ENCODE measurements at places on chromosomes 5 and 9.
A peak's percentile ranks its signal among the peaks of the same experiment; 100 is the strongest.

DNA sequence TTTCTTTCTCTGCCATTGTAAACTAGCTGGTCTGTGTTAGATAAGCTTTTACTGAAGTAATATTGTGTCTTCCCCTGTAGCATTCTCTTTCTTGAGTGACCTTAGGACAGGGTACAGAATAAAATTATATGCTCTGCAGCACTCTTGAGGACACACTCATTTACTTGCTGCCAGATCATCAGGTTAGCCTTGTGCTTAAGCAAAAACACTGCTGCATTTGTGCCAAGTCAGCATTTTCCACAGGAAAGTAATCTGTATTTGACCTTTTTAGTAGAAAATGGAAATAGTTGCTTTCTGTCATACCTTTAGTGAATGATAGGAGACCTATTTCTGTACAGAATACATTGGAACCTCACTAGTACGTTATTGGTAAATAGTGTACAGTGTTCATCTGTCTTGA, 54.2 kb downstream of the LMNB1 start:
- no peak for DNase-seq

- DNase-seq, result no peak
These were observed 509.2 kb downstream of the CDH10 start for GRCh38 chr5:24135536-24135935.

GRCh38 chr9:136370687-136371532, 2.6 kb downstream of the CARD9 start:
- DNase-seq, result no peak

DNA sequence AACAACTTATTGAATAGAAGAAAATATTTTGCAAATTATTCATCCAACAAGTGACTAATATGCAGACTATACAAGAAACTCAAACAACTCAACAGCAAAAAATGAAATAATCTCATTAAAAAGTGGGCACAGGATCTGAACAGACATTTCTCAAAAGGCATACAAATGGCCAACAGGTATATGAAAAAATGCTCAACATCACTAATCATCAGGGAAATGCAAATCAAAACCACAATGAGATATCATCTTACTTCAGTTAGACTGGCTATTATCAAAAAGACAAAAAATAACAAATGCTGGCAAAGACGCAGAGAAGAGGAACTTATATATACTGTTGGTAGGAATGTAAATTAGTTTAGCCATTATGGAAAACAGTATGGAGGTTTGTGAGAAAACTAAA, 1.8 kb upstream of the AMACR start:
- no peak for DNase-seq

GRCh38 chr9:87710443-87710842, 15.5 kb upstream of the CTSL start:
- DNase-seq, result no peak

GRCh38 chr5:42992088-42992879, 47.8 kb downstream of the ANXA2R start:
- DNase-seq, result peak; percentile 66

GRCh38 chr9:27157736-27158135, 48.7 kb downstream of the TEK start:
- DNase-seq, result no peak

DNA sequence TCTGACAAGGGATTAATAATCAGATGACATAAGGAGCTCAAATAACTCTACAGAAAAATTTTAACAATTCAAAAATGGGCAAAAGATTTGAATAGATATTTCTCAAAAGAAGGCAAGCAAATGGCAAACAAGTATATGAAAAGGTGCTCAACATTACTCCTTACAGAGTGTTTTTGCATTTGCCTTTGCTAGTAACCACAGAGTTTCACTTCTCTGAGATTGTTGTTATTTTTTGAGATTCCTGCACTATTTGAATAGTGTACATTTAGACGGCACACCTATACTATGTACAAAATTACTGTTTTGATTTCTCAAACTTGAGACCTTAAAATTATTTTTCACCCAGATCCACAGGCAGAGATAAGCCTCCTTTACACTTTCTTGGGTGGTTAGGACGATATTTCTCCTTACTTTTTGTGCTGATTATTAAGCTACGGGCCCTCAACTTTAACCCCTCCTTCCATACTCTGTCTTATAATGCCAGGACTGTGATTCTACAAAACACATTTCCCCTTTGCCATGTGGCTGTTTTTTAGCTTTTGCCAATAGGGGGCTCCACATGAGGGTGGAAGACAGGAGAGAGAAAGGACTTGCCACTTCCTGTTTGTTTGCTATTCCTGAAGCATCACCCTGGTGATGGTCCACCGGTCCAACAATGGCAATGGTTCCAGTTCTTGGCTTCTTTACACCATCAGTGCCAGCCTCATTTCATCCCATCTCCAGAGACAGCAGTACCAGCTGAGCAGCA, 65.0 kb upstream of the DAP start:
- no peak for DNase-seq

DNA sequence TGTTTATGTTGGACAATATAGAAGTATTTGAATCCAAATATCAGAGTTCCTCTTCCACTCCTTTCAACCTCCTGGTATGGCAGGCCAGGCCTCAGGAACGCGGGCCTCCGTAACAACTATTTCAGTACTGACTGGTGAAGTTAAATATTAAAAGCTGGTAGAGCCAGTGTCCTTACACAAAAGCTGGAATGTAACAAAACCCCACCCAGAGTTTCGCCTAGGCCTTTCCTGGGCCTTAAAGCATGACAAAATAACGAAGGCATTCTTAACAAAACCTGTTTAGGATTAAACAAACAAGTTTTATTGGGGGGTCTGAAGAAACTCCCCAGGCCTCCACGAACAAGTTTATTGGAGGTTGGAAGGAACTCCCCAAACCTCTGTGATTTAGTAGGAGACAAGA, 61.6 kb upstream of the GNE start:
- no peak for DNase-seq

- no peak for DNase-seq
These were observed 37.4 kb downstream of the PHF2 start for GRCh38 chr9:93613791-93614190.

DNA sequence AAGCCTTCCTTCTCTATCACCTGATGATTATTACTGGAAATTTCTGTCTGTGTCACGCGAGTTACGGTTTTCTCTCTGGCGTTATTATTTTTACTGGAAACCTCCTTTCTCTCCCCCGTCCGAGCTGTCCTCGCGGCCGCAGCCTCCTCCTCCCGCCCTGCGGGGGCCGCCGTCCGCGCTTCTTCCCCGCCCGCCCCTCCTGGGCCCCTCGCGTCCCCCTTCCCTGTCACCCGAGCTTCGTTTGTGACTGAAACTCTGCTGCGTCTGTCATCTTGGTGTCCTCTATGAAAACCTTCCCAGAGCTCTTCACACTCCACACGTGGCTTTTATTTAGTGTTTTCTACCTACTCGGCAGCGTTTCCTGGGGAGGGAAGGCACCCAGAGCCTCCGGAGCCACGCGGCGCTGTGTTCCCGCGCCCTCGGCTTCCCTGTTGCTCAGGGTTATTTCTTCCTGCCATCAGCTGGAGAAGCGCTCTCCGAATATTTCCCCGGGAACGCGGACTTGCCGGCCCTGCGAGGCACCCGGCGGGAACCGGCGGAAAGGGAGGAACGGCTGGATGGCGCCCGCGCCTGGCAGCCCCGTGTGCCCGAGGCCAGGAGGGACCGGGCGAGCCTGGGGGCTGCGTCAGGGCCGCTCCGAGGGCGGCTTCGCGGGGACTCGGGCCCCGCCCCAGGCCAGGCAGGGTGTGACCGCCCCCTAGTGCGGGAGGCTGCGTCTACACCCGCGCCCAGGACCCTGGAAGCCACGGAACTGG, 33.9 kb downstream of the TRIP13 start:
- DNase-seq, result no peak

- no peak for DNase-seq
These were observed 91.3 kb downstream of the MAT2B start for GRCh38 chr5:163596608-163597315.

- DNase-seq, result no peak
These were observed 5.8 kb downstream of the ADAMTS16 start for GRCh38 chr5:5145651-5146529.

DNA sequence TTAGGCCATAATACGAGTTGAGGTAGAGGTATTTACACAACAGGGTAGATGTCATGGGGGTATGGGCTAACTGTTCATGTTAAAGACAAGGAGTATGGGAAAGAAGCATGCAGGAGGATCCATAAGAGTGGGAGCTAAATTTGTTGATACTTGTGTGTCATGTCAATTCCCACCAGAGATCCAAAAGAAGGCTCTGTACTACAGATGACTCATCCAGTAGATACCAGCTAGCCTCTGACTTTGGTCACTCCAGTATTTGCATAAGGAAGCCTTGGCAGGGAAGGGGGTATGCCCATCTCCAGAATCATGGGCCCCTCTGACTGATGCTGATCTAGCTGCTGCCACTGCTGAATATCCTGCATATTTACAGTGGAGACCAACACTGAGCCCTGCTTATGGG, 743.7 kb upstream of the GRAMD2B start:
- no peak for DNase-seq

DNA sequence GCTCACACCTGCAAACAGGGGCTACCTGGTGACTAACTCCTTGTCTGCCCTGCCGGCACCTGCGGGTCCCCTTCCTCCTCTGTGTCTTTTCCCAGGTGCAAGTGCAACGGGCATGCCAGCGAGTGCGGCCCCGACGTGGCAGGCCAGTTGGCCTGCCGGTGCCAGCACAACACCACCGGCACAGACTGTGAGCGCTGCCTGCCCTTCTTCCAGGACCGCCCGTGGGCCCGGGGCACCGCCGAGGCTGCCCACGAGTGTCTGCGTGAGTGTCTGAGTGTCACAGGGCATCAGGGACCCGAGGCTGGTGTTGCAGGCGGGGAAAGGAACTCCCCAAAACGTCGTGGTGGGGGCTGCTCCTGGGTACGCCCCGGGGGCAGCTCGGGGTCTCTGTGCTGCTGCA, 27.1 kb downstream of the LAMC3 start:
- DNase-seq, result no peak

GRCh38 chr5:96651948-96652753, 10.0 kb upstream of the CAST start:
- no peak for DNase-seq

- no peak for DNase-seq
These were observed 137.8 kb upstream of the ANKH start for GRCh38 chr5:15009420-15009819.

DNA sequence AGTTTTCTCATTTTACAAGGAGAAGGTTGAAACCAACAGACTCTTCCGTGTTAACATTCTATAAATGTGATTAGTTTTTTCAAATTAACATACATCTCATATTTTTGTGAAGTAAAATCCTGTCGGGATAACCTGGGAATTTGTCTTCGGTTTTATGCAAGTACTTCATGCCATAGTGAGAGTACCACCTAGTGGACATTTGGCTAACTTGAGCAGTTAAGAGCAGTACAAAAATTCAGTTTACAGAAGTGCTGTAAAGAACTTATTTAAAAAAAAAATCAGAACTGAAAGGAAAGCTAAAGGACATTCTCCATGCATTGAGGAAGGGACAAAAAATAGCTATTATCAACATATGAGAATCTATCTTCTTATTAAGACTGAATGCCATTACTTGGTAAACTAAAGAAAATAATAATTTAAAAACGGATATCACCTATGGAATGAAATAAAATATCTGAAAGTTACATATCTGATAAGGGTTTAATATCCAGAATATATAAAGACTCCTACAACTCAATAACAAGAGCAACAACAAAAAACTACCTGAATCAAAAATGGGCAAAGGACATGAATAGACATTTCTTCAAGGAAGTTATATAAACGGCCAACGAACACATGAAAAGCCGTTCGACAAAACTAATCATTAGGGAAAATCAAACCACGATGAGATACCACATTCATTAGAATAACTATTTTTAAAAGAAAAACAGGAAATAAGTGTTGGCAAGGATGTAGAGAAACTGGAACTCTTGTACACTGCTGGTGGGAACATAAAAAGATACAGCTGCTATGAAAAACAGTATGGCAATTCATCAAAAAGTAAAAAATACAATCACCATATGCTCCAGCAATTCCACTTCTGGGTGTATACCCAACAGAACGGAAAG, 117.0 kb upstream of the GNA14 start:
- DNase-seq, result no peak
